T-helper 2 cell (primary cell): ENCODE measurements at places on chromosomes 5 and 9.

- no peak for DNase-seq
These were observed 231.3 kb downstream of the ATPSCKMT start for GRCh38 chr5:10018201-10019069.

GRCh38 chr5:126509339-126509738 lies 85.7 kb downstream of the ALDH7A1 start:
- DNase-seq, result no peak

- no peak for DNase-seq
These were observed 8.5 kb downstream of the DMXL1 start for GRCh38 chr5:119079318-119079921.

GRCh38 chr5:54573812-54574489 lies 56.4 kb downstream of the SNX18 start:
- no peak for DNase-seq

GRCh38 chr5:124162767-124163532 lies 583.5 kb downstream of the ZNF608 start:
- no peak for DNase-seq

DNA sequence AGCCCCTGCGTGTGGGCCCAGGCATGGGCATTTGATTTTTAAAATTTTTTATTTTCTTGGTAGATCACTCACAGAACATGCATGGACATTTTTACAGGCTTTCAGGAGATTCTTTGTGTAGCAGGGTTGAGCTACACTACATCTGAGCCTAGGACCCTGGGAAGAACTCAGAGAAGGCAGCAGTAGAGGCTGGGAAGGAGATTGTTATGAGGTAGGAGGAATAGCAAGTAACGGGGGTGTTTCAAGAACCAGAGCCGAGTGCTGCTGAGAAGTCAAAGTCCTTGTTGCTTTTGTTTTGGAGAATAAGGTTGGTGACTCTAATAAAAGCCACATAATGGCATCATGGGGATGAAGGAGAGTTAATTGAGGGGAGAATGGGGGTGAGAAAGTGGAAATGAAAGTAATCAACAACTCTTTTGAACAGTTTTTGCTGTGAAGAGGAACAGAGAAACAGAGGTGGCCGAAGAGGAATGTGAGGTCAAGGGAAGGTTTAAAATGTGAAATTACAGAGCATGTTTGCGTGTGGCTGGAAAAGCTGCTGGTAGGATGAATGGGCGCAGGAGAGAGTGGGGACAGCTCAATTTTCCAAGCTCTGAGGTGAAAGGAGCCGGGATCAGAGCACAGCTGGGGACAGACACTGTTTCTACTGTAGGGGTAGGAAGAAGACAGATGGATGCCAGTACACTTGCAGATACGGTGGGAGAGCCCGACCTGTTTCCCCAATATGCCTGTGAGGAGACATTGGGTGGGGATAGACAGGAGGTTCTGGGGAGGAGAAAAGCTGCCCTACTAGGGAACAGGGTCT lies 4.7 kb upstream of the PDLIM7 start:
- DNase-seq, result no peak
